MV-4-11 (cell line): ENCODE measurements at places on chromosomes 11 and 22.

DNA sequence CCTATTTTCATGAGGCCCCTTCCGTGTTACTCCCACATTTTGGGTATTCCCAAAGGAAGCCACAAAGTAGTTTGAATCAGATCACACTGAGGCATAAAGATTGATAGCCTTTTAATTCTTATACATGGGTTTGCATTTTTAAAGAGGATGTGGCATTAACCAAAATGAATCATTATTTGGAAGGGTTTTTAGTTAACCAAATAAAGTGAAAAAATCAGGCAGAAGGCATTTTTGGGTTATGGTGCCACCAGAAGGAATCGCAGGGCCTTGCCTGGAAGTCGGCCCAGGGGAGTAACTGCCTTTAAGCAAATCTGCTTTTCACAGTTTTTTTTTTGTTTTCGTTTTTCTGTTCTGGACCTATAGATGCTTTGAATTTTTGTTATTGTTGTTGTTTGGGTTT is 55.4 kb downstream of the HSD17B12 start:
- DNase-seq = peak; percentile 28

DNA sequence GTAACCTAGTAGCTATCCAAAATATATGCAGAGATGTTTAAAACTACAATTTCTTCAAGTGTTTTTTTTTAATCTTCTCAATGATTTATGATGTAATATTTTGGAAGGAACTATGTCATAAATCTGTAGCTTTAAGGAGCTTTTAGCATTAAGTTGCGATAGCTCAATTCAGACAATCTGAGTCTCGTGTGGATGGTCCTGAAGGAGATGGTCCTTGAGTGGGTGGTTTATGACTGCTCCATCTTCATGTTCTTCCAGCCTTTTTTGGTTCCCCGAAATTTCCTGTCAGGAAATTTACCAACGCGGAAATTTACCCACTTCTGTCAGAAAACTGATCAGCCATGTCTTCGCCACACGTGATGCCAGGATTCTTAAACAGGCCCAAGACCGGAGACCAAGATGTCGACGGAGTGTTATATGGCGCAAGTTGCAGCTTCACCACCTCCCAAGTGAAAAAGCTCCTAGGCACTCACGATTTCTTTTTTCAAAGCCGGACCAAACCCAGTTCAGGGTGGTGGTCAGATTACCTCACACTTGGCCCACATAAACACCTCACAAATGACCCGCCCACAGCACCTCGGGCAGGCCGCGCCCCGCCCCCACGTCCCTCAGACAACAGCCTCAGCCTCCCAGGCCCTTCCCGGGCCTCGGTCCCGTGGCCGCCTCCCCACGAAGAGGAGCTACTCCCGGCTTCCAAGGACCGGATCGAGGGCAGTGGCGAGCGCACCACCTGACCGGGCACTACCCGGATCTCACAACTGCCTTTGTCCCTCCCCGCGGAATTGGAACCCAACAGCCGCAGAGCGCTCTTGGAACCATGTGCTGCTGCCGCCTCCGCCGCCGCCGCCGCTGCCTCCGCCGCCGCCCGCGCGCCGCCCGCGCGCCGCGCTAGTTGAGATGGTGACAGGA is at the start of gene MORC2:
MORC2 (minus strand) TSS at position 760 of the 909 bp plus-strand sequence. CDS start 885 bp downstream, outside the sequence.
- DNase-seq = peak; percentile 38

DNA sequence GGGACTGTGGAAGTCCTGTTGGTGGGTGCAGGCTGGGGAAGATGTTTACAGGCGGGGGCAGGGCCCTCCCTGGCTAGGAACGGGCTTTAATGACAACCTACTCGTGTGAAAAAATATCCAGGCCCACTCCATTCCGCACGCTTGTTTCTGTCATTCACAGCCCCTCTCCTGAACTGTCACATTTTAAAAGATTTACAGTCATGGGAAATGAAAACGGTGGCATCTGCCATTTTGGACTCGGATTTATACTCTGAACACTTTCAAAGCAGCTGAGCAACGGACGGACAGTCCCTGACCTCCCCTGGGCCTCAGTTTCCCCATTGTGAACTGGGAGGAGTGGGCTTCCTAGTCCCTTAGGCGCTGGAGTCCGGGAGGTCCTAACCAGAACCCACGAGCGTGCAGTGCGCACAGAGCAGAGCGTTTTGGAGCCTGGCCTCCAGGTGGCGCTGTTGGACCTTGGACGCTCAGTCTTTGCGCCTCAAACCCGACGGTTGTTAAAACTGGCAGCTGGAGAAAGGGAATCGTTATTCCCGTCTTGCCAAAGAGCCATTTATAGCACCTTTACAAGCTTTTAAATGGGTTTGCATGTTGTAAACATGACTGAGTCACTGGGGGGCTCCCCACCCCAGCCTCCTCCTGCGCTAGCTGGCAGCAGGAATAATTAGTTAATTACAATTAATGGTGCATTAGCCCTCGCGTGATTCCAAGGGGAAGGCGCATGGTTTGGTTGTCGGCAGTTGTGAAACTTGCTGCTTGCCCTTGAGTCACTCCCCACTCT is 75.3 kb downstream of the FBLN1 start:
- peak; percentile 82 for DNase-seq

DNA sequence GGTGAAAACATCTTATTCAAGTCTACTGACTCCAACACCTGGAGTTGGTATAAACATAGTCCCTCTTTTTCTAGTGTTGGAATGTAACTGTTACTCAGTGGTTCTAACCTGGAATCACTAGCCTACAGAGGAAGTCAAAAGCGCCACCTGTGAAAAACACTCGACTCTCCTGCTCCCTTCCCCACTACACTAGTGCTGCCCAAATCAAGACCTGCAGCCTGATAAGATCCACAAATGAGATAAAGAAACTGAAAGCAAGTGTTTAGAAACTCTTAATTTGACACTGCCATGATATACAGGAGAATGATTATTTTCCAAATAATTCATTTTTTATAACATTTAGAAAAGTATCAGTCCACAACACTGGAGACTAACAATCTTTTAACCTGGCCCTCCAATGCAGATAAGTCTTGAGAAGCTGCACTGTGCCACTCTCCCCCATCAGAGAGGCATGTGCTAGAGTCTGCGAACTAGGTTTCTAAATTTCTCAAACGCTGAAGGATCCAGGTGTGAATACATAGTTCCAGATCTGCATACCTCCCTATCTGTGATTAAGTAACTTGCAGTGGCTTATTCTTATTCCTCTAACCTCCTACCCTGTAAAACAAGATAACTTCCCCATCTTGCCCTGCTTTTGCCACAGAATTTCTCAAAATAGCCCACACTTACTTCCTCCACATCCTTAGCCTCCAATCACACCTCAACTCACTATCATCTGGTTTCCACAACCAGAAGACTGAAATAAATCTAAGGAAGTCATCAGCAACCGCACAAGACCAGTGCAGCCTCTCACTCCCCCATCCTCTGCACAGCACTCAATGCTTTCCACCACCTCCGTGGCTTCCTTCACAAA is 88.1 kb downstream of the RRAS2 start:
- DNase-seq = peak; percentile 98

- DNase-seq = peak; percentile 24
These were observed 698.1 kb downstream of the NTM start for GRCh38 chr11:132068556-132068955.

DNA sequence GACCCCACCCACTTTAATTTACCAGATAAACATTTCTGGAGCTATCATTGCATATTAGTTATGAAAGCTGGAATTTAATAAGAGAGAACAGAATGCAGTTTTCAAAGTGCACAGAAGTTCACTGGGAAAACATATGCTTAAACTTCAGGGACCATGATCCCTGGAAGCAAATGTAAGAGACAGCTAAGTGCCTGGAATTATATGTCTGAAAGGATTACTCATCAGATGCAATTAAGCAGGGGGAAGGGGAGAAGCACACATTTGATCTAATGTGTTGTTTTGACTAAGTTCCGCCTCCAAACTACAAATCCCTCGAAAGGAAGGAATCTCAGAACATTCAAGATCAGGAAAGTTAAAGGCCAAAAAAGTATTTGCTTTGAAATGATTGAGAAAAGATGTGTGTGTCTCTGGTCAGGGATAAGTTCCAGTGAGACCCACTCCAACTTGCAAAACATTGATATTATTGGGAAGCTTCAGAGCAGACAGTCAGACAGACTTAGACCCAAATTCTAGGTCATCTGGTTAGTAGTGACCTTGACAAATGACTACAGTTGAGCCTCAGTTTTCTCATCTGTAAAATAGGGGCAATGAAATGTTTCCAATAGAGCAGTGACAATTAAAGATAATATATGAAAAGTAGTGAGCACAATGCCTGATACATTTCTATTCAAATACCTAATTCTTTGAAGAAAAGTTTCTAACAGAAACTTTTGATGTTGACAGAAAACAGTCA is 147.6 kb downstream of the ME3 start:
- no peak for DNase-seq

DNA sequence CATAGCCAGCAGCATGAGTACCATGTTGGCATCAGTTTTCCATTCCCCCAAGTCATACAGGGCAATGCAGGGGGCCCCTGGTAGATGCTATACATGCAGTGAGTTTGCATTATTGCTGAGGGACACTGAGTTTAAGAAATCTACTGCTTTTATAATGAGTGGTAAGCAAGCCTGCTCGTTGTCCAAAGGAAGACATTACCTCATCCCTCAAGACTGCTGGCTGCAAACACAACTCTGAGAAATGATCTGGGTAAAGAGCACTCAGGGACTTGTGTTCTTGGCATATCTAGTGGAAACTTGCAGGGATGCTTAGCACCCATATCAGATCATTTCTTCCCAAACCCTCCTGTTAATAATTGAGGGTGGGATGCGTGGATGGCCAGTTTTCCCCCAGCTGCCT is 77.9 kb downstream of the CWC15 start:
- no peak for DNase-seq

- no peak for DNase-seq
These were observed 764.2 kb downstream of the BRD1 start for GRCh38 chr22:49063545-49063890.

DNA sequence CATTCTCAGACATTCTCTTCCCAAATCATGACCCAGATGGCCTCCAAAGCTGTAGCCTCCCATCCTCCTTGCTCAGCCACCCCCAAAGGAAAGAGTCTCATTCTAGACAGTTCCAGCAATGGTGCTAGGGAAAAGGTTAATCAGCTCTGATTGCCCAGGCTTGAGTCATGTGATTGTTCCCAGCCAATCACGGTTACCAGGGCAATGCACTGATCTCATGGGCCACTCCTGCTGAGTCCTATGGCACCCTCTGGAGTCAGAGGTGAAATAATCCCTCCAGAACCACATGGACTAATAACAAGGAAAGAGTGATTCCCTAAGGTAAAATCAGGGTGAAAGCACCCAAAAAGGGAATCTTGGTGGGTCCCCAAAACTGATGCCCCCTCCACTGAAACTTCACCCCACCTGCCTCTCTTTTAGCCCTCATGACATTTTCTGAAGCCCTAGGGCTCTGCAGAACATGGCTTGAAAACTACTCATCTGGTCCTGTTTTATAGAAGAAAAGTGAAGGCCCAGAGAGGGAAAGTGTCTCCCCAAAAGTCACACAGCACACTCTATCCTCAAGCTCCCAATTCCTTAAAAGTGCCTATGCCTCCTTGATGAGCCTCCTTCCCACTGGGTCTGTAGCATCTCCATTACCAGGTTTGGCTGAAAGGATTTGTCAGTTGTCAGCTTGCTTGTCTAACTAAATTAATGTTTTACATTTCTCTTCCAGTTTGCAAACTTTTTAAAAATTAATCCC is 203.7 kb downstream of the MN1 start:
- no peak for DNase-seq

GRCh38 chr11:88709567-88709966 is 356.2 kb downstream of the GRM5 start:
- no peak for DNase-seq

GRCh38 chr11:122850076-122850631 is 11.9 kb downstream of the CRTAM start:
- peak; percentile 18 for DNase-seq

DNA sequence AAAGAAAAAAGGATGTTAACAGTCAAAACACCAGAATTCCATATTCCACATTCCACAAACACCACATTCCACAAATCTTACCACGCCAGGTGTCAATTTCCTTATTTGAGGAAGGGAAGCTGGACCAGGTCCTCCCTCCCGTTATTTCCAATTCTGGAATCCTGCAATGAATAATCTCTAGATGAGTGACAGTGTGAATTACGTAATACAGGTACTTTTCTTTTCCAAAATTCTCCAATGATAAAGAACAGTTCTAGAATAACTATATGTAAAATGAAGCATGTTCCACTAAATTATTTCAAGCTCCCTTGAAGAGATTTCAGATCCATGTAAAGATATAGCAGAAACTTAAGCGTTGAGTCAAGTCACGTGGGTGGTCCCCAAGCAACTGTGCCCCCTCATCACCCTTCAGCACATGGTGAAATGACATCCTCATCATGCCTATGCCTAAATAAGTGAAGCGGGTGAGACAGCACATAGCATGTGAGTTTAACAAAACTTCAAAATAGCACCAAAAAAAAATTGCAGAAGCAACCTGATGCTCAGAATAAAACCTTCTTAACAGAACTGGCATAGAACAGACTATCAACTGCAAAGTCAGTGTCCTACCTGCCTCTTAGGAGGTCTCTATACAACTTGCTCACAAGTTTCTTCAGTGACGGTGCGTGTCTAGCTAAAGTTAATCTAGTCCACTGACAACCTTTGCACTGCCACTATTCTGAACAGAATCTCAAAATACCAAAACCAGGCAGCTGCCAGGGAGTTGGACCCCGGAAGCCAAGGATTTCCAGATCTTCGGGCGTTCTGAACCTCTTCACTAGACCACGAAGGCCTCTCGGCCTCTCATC is 876 bp downstream of the NFRKB start:
- DNase-seq = no peak

DNA sequence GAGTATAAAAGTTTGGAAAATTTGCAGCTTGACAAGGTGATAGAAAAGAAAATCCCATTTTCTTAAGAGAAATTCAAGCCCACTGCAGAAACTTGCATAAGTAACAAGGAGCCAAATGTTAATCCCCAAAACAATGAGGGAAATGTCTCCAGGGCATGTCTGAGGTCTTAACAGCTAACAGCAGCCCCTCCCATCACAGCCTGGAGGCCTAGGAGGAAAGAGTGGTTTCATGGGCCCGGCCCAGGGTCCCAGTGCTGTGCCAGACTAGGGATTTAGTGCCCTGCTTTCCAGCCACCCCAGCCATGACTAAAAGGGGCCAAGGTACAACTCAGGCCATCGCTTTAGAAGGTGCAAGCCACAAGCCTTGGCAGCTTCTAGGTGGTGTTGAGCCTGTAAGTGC is 123.7 kb upstream of the TRPC6 start:
- no peak for DNase-seq

DNA sequence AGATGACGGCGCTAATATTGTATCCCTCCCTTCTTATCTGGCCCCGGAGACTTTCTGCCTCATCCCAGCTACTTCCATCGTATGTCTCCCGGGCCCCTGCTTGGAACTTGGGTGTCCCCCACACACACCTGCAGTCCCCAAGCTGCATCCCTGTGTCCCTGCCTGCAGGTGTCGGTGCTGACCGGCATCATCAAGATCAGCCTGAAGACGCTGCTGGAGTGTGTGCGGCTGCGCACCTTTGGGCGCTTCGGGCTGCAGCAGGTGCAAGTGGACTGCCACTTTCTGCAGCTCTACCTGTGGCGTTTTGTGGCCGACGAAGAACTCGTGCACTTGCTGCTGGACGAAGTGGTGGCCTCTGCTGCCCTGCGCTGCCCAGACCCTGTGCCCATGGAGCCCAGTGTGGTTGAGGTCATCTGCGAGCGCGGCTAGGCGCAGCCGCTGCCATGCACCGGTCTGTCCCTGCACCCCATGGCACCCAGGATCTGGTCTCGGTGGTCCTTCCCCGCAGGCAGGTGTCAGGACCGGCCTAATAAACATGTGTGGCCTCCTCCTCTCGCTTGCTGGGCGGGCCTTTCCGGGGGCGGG is 421 bp upstream of the TM7SF2 start:
- DNase-seq = no peak
